Immature natural killer cell (primary cell): ENCODE measurements at places on chromosomes 2 and 18. TPM values are rescaled to one million over a fixed set of nuclear protein-coding genes. Genes with fewer than 3 reads are reported as not detected.

DNA sequence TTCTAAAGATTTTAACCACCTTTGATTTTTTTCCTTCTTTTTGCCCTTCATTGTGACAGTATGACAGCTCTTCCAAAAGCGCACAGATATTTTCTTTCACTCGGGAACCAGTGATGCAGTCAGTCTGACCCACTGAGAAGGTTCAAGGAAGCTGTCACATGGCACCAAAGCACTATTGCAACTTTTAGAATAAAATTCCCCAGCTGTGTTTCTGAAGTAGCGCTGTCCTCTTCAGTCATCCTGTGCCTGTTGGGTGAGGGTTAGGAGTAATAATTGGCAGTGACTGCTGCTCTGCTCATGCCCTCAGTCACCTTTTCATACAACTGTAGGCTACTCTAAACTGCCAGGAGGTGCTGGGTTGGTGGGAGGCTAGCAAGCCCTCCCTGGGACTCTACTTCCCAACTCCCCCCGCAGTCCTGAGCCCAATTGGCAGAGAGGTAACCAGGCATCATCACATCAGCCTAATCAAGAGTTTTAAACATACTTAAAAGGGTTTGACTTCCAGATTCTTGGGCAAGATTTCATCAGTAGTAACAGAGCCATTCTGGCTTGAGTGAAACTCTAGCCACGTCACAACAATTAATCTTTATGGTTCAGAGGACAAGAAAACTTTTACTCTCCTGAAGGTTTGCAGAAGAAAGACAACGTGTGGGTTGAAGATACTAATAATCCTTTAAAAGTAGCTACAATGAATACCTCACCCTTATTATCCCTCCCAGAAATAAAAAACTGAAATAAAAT lies 473.3 kb downstream of the FBXO15 start:
- H3K27ac ChIP-seq, result no peak overlapping the region
- no peak for DNase-seq
- no peak overlapping the region for H3K4me3 ChIP-seq
- H3K36me3 ChIP-seq, result no peaks in the 10 kb centered on the region

- H3K4me1 ChIP-seq, result no peaks in the 10 kb centered on the region
- DNase-seq, result no peak
- no peaks in the 10 kb centered on the region for H3K36me3 ChIP-seq
- no peak overlapping the region for H3K27ac ChIP-seq
- no peak overlapping the region for H3K4me3 ChIP-seq
Measured at GRCh38 chr2:222169346-222169745, 129.5 kb downstream of the PAX3 start.

POTEI gene
- not detected for polyA plus RNA-seq

PROM2 gene
- not detected for polyA plus RNA-seq

AP1S3 gene
- polyA plus RNA-seq, result not detected

ANKRD30BL gene
- polyA plus RNA-seq, result not detected

NT5C1B gene
- polyA plus RNA-seq, result 0.61 TPM

AMER3 gene
- not detected for polyA plus RNA-seq

CFAP65 gene
- not detected for polyA plus RNA-seq
